ENCODE measurements at places on chromosomes 3 and 15.

- no peak for DNase-seq
Measured at GRCh38 chr15:60420203-60420716, 22.5 kb upstream of the ANXA2 start.

- peak; percentile 73 for DNase-seq
Measured at GRCh38 chr3:78666470-78666800, 1101.4 kb downstream of the ROBO1 start.

- DNase-seq = peak; percentile 50
Measured at GRCh38 chr15:39828374-39828931, 45.8 kb upstream of the FSIP1 start.

- DNase-seq = peak; percentile 1
Measured at GRCh38 chr15:86336051-86336788, 256.5 kb downstream of the AGBL1 start.

DNA sequence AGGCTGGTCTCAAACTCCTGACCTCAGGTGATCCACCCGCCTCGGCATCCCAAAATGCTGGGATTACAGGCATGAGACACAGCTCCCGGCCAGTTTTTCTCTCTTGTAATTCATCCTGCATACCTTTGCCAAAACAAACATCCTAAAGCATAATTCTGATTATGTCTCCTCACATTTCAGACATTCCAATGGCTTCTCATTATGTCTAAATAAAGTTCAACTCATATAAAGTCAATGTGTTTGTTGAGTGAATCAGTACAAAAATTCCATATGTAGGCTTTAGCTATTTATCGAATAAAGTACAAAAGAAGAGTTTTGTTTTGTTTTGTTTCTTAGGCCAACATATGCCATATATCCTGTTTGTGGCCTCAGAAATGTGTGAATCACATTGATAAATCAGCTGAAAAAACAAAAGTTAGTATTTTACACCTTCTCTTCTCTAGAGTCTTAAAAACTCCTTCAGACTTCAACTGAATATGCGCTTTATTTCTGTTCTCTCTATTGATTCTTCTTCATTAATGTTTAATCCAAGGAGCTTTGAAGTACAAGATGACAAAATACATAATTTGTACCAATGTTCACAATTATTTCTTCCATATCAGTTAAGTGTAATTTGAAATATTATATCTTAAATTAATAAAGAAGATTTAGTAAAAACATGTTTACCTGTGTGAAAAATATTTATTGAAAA is 165.8 kb downstream of the MECOM start:
- DNase-seq = peak; percentile 72

GRCh38 chr3:106768941-106769480 is 608.2 kb upstream of the CCDC54 start:
- no peak for DNase-seq

DNA sequence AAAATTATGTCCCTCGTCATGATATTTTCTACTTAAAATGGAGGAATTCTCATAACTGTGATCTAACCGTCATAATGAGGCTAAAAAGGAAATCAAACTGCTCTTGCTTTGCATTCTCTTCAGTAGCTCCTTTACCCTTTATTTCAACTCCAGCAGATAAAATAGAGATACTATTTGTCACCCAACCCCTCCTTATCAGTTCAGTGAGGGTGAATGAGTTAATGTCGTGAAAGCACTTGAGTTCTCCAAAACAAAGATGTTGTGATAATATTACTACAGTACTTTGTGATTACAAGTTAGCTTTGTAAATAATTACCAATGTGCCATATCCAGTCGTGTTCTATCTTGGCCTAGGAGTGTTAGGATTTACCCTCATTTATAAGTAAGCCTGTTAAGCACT is 63.4 kb upstream of the ANKRD28 start:
- no peak for DNase-seq

DNA sequence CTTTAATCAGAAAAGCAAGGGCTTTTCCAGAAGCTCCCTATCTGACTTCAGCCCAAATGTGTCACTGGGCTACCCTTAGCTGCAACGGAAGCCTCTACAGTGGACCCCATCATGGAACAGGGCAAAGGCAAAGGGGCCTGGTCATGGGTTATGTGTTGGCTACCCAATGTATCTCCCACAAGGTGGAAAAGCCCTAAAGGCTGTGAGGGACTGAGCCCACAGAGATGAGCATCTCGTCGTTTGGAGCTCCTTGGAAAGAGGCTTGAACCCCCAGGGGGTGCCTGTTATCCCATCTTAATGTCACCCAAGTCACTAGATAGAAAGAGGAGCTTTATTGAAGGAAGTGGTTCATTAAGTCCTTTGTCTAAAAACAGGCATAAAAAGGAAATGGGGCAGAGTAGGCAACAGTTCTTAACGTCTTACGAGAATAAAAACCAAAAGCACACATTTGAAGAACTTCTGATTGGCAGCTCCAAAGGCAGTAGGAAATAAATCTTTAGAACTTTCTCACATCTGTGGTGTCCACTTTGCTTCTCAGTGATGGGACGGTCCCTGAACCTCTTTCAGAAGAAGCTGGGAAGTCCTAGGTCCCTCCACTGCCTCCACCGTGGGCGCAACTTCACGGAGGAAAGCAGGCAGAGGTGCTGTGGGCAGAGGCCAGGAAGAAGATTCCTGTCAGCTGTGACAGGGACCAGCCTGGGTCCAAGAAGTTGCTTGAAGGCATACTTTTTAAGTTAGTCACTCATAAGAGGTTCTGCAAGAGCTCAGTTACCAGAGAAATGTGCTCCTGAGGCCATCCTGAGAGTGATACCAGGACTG is 93.7 kb downstream of the MYLK start:
- DNase-seq = peak; percentile 59

DNA sequence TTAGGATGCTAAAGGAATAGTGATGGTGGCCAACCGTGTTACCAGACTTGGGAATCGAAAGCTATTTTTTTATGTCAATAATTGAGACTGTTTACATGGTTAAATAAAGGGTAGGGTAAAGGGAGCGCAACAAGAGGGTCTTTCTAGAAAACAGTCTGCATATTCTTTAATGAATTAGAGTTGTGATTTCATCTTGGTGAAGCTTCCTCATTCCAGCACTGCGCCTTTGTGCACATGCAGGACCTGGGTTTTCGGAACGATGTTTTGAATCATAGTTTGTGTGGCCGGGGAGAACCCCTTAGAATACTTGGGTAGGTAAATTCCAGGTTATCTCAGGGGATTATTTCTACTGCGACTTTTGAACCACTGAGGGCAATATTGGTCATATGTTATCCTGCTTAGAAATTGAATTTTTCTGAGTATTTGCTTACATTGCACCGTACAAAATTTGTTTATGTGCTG is 1.3 kb downstream of the PIK3CA start:
- peak; percentile 40 for DNase-seq

DNA sequence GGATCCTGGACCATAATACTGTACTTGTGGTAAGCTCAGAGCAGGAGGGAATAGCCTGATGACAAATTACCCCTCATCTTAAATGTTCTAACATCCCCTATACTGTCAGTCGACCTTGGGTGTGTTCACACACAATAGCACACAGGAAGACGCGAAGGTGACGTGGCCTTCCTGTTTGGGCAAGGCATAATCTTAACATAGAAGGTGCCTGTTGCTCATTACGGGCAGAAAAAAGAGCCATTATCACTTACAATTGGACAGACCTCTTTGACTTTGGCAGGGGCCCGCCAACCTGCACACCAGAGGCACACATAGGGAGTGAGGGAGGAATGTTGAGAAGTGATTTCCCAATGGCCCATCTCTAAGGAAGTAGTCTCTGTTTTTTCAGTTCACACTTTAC is 144.2 kb downstream of the ANO10 start:
- DNase-seq = no peak

GRCh38 chr15:99432271-99433025 is 133.3 kb upstream of the MEF2A start:
- no peak for DNase-seq

DNA sequence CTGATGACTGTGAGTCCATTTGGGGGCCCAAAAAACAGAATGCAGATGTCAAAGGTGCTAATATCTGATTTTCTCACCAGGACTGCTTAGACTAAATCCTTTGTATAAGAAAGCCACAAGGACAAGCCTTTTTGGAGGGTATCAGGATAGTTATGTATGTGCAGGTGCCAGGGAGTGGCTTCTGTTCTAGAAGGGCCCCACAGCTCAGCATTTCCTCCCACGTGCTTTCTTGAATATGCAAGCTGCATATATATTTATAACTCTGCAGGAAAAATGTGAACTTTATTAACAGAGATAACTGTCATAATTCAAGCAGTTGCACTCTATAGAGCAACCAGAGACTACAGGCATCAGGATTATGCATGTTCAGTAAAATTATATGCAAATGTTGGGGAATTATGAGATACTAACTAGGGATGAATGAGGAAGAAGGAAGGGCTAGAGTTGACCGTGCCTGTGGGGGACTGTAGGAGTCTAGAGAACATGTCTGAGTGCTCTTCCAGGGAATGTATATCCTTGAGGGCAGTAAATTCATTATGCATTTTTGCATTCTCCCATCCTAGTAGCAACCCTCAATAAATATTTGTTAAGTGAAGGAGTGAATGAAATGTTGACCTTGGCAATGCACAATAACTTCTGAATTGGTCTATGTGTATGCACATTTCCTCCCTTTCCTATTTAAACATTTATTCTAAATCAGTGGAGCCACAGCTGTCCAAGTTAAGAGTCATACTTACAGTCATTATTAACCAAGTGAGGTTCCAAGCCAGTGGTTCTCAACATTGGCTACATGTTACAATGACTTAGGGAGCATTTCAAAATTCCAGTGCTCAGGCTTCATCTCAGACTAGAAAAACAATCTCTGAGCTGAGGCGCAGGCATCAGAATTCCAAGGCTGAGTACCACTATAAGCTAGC is 94.8 kb upstream of the ANKRD28 start:
- DNase-seq = peak; percentile 77

DNA sequence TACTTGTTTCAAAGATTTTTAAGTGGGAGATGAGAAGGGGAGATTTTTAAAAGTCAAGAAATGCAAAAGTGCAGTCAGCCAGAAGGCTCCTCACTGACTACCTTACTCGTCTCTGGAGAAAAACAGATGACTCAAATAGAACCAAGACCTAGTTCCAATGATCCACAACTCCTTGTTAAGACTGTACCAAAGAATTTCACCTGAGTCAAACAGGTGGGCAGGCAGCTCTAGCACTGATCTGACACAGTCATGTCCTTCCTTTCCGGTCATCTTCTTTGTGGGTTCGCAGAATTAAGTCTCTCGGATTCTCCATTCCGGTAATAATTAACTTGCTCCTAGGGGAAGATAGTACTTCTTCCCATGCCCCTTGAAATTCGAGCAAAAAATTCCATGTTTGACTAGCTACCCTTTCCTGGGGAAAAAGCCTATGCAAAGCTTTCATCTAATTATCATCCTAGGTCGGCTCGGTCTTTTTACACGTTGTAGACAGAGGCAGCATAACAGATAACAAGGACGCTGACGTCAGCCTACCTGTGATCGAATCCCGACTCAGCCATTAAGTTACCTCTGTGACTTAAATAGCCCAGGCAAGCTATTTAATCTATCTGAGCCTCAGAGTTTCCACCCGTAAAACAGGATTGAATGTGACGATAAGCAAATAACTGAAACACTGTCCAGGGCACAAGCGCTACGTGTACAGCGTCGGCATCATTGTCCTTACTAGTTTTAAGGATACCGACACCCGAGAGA is 758 bp downstream of the SELENOK start:
- DNase-seq = no peak

DNA sequence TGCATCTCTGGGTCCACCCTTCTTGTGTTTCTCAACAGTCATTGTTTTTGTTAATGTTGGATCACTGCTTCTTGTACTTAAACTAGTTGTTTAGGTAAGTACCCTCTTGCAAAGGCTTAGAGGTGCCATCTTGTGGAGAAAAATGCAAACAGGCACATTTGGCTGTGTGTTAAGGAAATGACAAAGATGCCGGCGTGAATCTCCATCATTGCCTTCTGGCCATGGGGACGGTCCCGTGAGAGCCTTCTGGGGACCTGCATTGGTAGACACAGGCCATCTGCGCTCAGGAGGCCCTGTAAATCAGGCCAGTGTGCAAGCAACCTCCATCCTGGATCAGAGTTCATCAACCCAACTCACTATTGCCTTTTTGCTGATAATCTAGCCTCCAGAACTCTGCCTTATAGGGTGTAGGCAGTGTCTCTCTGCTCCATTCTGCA is 158.6 kb upstream of the NR2E3 start:
- peak; percentile 63 for DNase-seq

GRCh38 chr3:102159810-102160451 is 274.9 kb upstream of the ZPLD1 start:
- DNase-seq = no peak

DNA sequence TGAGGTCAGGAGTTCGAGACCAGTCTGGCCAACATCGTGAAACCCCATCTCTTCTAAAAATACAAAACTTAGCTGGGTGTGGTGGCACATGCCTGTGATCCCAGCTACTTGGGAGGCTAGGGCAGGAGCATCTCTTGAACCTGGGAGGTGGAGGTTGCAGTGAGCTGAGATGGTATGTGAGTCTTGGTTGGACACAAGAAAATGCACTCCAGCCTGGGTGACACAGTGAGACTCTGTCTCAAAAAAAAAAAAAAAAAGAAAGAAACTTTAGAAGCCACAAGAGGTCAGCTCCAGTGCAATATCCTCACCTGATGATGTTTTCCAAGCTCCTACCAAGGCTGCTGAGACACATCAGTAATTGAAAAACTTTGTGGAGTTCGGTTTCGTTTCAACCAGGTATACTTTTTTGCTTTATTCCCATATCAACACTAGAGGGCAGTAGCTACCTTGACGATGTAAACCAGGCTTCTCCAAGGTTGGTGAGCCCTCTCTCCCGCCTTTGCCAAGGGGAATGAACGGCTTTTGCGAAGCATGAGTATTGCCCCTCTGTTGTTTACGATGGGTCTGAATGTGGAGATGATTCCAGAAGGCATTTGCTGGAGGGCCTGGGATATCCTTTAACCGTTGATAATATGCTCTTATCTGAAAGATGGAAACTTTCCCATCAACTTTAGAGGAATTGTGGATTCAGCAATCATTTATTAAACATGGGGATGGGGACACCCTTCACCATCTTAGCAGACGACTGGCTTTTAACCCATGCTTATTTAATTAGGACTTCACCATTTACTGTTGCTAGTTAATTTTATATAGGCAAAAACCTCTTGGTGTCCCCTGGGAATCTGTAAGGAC is 202.8 kb downstream of the SV2B start:
- DNase-seq = peak; percentile 64

DNA sequence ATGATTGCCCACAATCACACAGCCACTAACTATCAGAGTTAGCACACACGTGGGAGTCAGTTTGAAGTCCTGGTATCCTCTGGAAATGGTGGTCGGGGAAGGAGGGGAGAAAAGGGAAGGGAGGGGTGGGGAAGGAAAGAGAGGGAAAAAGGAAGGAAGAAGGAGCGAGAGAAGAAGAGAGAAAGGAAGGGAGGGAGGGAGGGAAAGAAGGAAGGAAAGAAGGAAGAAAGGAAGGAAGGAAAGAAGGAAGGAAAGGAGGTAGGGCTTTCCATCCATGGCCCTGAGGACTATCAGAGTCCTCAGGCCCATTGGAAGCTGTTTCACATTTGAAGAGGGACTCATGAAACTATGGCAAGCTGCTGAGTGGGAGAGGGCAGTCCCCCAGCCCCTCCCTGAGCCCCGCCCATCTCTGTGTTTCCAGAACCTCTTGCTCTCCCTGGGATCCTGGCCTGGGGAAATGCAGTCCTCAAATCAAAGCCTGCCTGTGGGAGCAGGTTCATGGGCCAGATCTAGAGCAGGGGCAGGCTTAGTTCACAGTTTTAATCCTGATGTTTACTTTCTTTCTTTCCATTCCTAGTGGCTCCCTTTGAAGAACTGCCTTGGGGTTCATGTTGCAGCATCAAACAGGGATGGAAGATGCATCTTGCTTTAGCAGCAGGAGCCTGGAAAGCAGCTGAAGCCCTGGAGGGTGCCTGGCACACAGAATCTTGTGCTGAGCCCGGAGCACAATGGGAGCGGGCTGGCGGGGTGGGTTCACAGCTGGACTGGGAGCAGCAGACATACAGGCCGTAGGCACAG is 66.1 kb upstream of the GLCE start:
- DNase-seq = no peak

GRCh38 chr15:101107101-101107500 is 144.7 kb downstream of the CHSY1 start:
- DNase-seq = no peak
